NCI-H146 (cell line): ENCODE measurements at places on chromosomes 7 and 10.

DNA sequence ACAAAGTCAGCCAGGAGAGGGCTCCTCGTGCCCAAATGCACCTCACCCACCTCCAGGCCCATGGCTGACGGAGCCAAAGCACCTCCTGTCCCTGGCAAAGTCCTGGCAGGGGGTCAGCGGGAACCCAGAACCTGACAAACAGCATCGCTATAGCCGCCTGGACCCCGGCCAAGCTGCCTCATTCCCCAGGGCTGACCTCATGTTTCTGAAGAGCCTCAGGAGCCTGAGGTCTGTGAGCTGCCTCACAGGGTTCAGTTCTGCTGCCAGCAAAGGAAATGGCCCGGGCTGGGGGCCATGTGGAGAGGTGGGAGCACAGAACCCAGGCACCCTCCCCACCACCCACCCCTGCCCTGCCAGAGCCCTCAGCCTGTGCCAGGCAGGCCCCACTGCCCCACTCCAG, 4.2 kb upstream of the NANOS1 start:
- peak; percentile 25 for DNase-seq

GRCh38 chr10:78540355-78541076, 506.9 kb downstream of the RPS24 start:
- peak; percentile 57 for DNase-seq

GRCh38 chr7:47683485-47683898, 101.6 kb upstream of the TNS3 start:
- DNase-seq, result peak; percentile 54

DNA sequence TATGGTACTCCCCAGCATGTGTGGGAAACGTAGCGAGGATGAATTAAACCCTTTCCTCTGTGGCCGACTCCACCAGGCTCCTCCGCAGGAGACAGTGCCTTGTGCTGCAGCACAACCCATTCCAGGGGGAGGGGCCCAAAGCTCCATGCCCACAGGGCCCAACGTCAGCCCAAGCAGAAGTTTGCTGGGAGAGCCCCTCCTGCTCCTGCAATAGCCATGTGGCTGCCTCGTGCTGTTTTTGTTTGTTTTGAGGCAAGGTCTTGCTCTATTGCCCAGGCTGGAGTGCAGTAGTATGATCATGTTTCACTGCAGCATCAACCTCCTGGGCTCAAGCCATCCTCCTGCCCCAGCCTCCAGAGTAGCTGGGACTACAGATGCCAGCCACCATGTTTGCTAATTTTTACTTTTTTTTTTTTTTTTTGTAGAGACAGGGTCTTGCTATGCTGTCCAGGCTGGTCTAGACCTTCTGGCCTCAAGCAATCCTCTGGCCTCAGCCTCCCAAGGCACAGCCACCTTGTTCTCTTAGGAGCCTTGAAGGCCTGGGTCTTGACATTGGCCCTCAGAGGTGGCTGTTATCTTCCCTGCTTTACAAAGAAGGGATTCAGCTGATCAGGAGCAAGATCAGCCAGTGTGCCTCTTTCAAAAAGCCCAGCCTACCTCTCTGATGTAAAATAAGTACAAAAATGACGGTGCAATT, 102.8 kb downstream of the DYNC2I1 start:
- DNase-seq, result peak; percentile 25

DNA sequence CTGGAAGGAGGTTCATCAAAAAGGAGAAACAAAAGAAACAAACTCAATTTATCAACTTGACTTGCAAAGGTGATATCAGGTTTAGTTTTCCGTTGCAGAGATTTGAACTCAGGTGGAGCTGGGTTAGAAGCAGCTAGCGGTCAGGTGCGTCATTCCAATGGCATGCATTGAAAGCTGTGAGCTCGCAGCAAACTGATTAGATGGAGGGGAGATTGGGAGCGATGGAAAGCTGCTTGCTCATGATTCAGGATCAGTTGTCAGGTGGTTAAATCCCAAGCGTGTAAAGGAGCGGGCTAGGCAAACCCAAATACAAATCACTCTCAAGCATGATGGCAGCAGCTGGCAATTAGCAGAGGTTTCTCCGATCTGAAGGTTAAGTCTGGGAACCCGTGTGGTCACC, 49.3 kb upstream of the AFAP1L2 start:
- DNase-seq, result no peak

DNA sequence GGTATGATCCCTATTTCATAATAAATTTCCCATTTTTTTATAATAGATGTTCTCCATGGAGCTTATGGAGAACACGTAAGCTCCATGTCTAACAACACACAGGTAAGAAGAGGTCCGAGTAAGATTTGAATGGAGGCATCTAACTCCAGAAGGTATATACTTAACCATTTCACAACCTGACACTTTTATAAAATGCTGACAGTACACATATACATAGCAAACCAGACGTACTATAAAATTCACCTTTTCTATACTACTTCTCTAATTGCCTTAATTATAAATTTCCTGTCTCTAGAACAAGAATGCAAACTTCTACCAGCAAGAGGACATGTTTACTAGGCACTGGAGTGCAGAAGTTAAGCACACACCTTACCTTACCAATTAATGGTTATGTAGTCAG, 151.3 kb downstream of the DGKI start:
- DNase-seq, result no peak

GRCh38 chr10:34018129-34018528, 683.7 kb upstream of the NRP1 start:
- DNase-seq, result no peak

- no peak for DNase-seq
Observed at GRCh38 chr10:58554316-58554715, 41.6 kb downstream of the BICC1 start.

DNA sequence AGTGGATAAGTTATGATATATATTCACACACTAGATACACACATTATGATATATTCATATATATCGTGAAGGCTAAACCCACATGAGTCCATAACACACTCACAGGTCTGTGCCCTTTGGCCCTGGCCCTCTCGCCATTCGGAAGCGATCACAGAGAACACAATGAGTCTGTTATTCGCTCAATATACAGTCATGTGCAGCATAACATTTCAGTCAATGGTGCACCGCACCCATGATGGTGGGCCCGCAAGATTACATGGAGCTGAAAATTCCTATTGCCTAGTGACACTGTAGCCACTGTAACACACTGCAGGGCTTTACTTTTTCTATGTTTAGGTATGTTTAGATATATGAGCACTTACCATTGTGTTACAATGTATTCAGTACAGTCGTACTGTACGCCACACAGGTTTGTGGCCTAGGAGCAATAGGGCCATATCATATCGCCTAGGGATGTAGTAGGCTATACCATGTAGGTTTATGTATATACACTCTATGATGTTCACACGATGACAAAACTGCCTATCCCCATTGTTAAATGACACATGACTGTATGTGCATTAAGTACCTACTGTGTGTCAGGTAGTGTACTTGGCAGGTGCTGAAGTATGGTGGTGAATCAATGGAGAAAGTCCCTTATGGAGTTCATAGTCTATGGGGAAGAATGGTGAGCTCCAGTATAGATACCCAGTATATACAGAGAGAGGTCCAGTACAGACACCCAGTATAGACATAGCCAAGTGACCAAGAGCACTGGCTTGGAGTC, 198.8 kb upstream of the KLF14 start:
- DNase-seq, result no peak

- DNase-seq, result peak; percentile 74
Observed at GRCh38 chr7:128209229-128210035, 31.6 kb upstream of the LEP start.

- no peak for DNase-seq
Observed at GRCh38 chr10:119211625-119212441, 4.5 kb downstream of the GRK5 start.

- DNase-seq, result no peak
Observed at GRCh38 chr10:17001961-17002749, 127.5 kb downstream of the CUBN start.

DNA sequence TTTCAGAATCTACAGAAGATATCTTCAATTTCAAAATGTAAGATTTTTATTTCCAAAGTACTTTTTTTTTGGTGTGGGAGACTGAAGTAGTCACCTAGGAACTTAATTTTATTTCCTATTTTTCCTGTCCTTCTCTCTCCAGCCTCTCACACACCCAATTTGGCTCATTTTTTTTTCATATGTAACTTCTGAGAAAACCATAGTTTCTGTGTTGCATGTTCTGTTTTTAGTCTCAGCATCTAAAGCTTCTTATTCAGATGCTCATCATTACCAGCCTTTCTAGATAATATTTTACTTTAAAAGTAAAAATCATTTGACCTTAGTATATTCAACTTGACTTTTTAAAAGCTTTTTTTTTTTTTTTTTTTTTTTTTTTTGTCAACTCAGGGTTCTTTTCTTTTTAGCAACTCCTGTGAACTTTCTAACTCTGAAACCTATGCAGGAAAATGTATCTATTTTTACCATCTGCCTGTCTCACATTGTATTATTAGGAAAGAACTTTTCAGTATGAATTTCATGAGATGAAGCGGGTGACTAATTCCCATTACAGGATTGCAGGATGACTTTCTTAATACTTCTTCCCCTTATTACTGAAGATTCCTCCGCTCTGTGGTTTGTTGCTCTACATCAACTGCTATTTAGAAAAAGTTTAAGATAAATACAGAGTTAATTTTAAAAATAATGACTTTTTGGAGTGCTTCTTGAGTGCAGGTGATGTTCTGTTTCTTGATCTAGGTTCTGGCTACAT, 73.6 kb upstream of the LSM8 start:
- no peak for DNase-seq

- DNase-seq, result no peak
Observed at GRCh38 chr7:125568799-125569198, 639.2 kb upstream of the POT1 start.

GRCh38 chr7:157768198-157768597, 431.4 kb downstream of the DNAJB6 start:
- DNase-seq, result no peak

DNA sequence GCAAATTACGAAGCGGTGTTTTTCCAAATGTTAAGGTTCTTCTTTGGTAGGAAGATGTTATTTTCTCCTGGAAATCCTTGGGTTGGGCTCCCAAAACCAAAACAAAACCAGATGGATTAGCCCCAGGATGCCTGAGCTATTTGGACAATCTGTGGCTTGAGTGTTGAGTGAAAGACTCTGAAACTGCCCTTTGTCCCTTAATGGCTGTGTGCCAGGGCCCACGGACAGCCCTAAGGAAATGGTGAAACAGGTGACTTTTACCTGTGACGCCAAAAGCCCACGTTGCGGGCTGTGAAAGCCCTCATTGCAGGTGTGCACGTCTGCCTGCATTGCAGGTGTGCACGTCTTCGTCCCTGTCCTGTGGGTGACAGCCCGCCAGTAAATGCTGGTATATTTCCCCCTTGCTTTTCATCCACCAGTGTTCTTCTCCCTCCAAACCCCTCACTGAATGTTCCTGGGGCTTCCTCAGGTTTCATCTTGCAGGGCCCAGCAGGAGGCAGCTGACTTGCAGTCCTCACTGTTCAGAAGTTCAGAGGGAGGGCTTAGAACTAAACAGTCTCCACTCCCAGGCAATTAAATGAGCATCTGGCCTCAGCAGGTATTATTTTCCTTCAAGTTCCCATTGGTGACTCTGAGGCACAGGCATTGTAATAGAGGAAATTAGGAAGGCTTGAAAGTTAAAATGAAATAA, 10.7 kb downstream of the PFKP start:
- peak; percentile 91 for DNase-seq

DNA sequence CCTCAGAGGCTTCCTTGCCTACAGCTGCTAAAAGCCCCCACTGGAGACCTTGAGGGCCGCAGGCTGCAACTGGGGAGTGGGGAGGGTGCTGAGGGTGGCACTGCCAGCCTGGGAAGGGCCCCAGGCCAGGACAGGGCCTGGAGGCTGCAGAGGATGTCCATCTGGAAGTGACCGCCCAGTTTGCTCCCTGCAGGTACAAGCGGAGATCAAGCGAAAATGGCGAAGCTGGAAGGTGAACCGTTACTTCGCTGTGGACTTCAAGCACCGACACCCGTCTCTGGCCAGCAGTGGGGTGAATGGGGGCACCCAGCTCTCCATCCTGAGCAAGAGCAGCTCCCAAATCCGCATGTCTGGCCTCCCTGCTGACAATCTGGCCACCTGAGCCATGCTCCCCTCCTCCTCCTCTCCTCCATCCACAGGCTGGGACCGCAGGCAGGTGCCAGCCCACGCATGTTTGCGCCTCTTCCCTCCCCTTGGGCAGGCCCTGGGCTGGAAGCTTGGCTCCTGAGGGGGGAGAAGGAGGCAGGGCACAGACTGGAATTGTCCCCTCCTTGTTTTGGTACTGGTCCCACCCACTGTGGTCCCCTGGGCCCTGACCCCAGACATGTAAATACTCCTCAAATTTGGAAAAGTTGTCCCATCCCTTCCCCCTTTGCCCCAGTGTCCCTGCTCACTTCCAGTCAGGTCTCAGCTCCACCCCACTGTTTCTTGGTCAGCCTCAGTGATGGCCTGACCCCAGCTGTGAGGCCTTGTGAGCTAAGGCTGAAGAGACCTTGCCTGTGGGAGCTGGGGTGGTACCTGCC, 54.4 kb downstream of the ADCYAP1R1 start:
- no peak for DNase-seq

DNA sequence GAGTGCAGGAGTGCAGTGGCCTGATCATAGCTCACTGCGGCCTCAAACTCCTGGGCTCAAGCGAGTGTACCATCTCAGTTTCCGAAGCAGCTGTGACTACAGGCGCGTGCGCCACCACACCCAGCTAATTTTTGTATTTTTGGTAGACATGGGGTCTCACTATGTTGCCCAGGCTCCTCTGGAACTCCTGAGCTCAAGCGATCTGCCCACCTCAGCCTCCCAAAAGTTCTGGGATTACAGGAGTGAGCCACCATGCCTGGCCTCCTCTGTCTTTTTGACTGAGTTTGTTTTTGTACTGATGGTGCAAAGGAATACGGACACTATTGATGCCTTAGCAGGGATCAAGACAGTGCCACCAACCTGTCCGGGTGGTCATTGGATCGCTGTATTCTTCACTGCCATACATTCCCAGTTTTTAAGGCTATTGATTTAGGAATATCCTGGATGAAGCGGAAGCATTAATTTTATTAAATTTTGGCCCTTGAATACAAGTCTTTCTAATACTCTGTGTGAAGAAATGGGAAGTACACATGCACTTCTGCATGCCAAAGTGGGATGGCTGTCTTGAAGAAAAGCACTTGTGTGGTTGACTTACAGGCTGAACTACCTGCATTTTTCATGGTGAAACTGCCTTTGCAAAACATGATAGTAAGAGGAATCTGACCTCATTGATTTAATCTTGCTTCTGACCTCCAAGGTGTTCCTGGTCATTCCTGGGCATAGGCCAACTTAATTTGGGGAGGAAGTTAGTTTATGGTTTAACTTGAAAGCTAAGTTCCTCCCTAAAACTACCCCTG, 2.1 kb upstream of the CUL2 start:
- no peak for DNase-seq
